CD4-positive, alpha-beta memory T cell (primary cell): ENCODE measurements at places on chromosomes 2 and 18.
A peak's percentile ranks its signal among the peaks of the same experiment; 100 is the strongest.

DNA sequence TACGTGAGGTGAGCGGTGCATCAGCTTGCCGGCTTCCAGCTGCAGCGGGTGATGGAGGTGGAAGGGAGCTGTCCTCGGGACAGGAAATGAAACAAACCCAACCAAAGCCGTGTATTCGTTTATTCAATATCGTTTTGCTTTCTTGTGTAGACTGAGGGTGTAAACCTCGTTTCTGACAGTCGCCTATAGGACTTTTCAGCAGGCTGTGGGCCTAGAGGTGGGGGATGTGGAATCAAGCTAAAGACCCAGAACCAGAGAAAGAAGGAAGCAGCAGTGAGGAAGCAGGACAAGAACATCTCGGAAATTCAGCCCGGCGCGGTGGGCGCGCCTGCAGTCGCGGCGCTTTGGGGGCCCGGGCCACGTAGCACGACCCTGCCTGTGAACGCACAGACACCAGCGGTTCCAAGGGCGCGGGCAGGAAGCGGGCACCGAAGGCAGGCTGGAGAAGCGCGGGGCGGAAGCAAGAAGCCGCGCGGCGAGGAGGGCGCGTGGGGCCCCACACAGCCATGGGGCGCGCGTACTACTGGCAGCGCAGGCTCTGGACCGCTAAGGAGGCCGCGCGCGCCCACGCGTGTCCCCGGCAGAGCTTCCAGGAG is 755 bp upstream of the ATP9B start:
- H3K36me3 ChIP-seq = no peaks in the 10 kb centered on the region
- peaks cover 30% of the 10 kb centered on the region for H3K4me1 ChIP-seq
- peak overlapping the region; percentile 69 for H3K4me3 ChIP-seq

- H3K27me3 ChIP-seq = no peaks in the 10 kb centered on the region
- no peak for DNase-seq
- H3K4me3 ChIP-seq = no peak overlapping the region
- no peak overlapping the region for H3K27ac ChIP-seq
- no peaks in the 10 kb centered on the region for H3K36me3 ChIP-seq
Observed at GRCh38 chr2:216346781-216347180, 25.5 kb downstream of the MARCHF4 start.

DNA sequence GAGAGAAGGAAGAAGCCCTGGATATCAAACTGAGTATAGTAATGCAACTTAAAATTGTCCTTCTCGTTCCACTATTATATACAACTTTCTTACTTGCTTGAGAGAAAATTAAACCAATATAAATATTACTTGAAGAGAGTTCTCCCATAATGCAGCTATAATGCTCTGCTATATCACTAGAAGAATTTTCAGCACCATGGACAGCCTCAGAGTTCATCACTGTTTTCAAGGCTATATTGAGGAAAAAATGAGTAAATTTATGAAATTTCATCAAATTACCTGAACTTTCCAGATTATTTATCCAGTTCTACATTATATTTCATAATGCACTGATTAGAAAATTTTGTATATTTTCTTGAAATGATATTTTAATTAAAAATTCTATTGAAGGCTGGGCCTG is 1053.5 kb upstream of the FAM98A start:
- no peak for DNase-seq
- no peaks in the 10 kb centered on the region for H3K36me3 ChIP-seq
- no peaks in the 10 kb centered on the region for H3K27me3 ChIP-seq
- no peak overlapping the region for H3K27ac ChIP-seq

DNA sequence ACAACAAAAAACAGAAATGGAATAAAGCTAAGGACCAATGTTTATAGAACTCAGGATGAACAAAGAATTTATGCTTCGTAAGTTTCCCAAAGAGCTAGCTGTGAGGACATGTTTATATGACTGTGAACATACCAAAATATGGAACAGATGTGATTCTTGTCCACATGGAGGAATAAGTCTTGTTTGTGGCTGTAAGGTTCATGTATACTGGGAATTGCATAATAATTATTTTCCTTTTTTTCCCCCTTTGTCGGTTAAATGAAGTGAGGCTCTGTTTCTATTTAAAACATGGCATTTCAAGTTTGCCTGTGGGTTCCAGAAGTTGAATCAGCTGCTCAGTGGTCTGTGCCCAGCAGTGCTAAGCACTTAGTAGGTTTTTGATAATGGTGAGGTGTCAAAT is 108.1 kb downstream of the FHOD3 start:
- no peaks in the 10 kb centered on the region for H3K36me3 ChIP-seq
- DNase-seq = no peak
- H3K4me1 ChIP-seq = no peaks in the 10 kb centered on the region

- no peak for DNase-seq
- no peaks in the 10 kb centered on the region for H3K4me1 ChIP-seq
- H3K4me3 ChIP-seq = no peak overlapping the region
- H3K27ac ChIP-seq = no peak overlapping the region
- peaks cover 17% of the 10 kb centered on the region for H3K36me3 ChIP-seq
Observed at GRCh38 chr2:53715568-53715967, 52.0 kb upstream of the CHAC2 start.

GRCh38 chr2:171208657-171209056 is 48.0 kb upstream of the TLK1 start:
- no peak overlapping the region for H3K27ac ChIP-seq
- H3K36me3 ChIP-seq = no peaks in the 10 kb centered on the region
- no peak for DNase-seq

DNA sequence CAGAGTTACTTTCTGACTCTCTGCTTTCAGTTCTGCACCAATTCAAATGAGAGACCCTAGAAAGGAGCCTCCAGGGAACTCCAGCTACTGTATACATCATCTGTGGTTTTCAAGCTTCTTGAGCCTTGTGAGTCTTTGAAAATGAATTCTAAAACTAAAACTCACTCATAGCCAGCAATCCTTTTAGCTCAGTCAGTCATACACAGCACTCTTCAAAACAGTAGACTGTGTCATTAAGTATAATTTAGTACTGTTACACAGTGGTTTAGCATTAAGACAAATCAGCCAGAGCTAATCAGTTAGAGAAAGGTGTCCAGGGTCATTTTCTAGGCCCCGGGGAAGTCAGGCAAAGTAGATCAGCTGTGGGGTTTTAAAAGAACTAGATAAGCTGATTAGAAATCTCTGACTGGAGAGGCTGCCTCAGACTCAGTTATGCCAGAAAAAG is 322.1 kb upstream of the THUMPD2 start:
- no peaks in the 10 kb centered on the region for H3K4me1 ChIP-seq
- H3K27me3 ChIP-seq = no peaks in the 10 kb centered on the region
- no peak overlapping the region for H3K27ac ChIP-seq
- H3K4me3 ChIP-seq = no peak overlapping the region

DNA sequence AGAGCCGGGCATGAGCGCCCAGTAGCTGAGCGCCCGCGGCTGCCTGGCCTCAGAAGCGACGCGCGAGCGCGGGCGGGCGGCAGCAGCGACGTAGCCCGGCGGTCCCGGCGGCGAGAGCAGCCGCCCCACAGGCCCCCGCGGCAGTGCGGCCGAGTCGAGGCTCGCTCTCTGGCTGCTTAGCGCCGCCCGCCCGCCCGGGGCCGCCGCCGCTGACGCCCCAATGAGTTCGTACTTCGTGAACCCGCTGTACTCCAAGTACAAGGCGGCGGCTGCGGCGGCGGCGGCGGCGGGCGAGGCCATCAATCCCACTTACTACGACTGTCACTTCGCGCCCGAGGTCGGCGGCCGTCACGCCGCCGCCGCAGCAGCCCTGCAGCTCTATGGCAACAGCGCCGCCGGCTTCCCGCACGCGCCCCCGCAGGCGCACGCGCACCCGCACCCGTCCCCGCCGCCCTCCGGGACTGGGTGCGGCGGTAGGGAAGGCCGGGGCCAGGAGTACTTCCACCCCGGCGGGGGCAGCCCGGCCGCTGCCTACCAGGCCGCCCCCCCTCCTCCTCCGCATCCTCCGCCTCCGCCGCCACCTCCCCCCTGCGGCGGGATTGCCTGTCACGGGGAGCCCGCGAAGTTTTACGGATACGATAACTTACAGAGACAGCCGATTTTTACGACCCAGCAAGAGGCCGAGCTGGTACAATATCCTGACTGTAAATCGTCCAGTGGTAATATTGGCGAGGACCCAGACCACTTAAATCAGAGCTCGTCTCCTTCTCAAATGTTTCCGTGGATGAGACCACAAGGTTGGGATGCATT is 847 bp downstream of the HOXD8 start:
- no peak overlapping the region for H3K27ac ChIP-seq
- peaks cover 84% of the 10 kb centered on the region for H3K27me3 ChIP-seq
- no peak for DNase-seq
- no peak overlapping the region for H3K4me3 ChIP-seq

DNA sequence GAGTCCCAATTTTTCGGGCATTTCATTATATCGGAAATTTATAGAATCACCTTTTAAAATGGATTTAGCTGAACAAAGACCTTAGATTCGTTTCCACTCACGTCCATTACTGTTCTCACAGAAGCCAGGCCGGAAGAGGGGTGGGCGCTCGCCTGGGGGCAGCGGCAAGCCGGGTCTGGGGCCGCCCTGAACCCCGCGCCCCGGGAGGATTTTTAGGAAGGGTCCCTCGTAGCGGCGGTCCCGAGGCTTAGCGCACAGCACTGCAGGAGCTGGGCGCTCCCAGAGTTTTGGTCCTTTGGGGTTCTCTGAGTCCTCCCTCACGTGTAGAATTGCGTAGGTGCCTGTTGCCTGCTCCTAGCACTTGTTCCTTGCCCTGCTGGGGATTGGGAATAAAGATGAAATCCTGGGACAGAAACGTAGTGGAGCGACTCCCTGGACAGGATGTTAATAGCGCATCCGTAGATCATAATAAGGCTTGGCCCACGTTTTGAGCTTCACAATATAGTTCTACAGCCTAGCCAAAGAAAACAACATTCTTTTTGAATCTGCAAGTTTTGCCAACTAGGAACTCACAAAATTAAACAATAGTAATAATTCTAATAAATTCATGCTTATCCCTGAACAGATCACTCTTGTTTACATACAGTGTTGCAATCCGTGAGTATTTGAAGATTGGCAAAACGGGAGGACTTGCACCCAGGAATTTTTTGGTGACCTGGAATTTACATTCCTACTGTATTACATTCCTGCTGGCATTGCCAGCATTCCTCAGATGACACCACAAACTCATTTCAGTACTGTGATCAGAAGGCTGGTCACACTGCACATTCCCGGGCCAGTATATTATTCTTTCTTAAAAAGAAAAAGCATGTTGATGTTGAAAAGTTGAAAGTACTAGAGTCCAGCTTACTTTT is 875 bp downstream of the C18orf63 start:
- H3K27ac ChIP-seq = no peak overlapping the region
- no peaks in the 10 kb centered on the region for H3K4me1 ChIP-seq
- H3K36me3 ChIP-seq = no peaks in the 10 kb centered on the region
- no peak overlapping the region for H3K4me3 ChIP-seq
- H3K27me3 ChIP-seq = no peaks in the 10 kb centered on the region

DNA sequence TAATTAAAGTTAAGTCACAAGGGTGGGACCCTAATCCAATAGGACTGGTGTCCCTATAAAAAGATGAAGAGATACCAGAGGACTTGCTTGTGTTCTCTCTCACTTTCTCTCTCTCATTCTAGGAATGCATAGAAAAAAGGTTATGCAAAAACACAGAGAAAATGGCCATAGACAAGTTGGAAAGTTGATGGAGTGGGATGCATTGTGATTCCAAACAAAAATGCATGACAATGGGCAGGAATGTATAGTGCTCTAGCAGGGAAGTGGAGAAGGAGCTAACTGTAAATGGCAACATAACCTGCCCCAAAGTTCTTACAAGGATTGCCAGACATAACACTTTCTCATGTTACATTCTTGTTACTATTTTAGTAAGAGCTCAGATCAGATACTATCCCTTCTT is 301.6 kb upstream of the LRATD1 start:
- H3K27ac ChIP-seq = no peak overlapping the region
- no peaks in the 10 kb centered on the region for H3K4me1 ChIP-seq
- H3K27me3 ChIP-seq = no peaks in the 10 kb centered on the region
- no peaks in the 10 kb centered on the region for H3K36me3 ChIP-seq
- DNase-seq = no peak
- H3K4me3 ChIP-seq = no peak overlapping the region

GRCh38 chr2:38201784-38202183 is 125.8 kb upstream of the CYP1B1 start:
- H3K4me1 ChIP-seq = no peaks in the 10 kb centered on the region
- no peak overlapping the region for H3K4me3 ChIP-seq
- H3K27ac ChIP-seq = no peak overlapping the region
- DNase-seq = no peak

DNA sequence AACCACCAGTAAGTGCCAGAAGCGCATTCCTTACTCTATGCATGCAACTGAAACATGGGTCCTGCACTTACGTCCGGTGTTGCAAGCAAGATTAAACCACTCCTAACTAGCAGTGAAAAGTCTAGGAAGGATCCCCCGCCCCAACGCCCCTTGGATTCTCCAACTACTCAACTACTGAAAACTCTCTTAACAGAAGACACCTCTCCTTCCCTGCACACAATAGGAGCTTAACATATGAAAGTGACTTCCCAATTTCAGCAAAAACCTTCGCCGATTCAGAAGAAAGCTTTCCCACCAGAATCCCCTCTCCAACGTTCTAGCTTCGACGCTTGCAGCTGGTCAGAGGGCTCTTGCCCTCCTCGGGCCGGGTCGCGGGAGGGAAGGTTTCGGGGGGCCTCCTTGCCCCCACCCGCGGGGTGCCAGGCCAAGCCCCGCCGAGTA is 578 bp downstream of the IWS1 start:
- peak overlapping the region; percentile 61 for H3K4me3 ChIP-seq
- peaks cover 15% of the 10 kb centered on the region for H3K36me3 ChIP-seq
- H3K27me3 ChIP-seq = no peaks in the 10 kb centered on the region
- H3K27ac ChIP-seq = peak overlapping the region; percentile 98
- peak; percentile 22 for DNase-seq

- no peak overlapping the region for H3K27ac ChIP-seq
- H3K36me3 ChIP-seq = no peaks in the 10 kb centered on the region
- no peaks in the 10 kb centered on the region for H3K27me3 ChIP-seq
- DNase-seq = no peak
- H3K4me1 ChIP-seq = no peaks in the 10 kb centered on the region
Observed at GRCh38 chr18:56505971-56506370, 132.4 kb downstream of the TXNL1 start.

DNA sequence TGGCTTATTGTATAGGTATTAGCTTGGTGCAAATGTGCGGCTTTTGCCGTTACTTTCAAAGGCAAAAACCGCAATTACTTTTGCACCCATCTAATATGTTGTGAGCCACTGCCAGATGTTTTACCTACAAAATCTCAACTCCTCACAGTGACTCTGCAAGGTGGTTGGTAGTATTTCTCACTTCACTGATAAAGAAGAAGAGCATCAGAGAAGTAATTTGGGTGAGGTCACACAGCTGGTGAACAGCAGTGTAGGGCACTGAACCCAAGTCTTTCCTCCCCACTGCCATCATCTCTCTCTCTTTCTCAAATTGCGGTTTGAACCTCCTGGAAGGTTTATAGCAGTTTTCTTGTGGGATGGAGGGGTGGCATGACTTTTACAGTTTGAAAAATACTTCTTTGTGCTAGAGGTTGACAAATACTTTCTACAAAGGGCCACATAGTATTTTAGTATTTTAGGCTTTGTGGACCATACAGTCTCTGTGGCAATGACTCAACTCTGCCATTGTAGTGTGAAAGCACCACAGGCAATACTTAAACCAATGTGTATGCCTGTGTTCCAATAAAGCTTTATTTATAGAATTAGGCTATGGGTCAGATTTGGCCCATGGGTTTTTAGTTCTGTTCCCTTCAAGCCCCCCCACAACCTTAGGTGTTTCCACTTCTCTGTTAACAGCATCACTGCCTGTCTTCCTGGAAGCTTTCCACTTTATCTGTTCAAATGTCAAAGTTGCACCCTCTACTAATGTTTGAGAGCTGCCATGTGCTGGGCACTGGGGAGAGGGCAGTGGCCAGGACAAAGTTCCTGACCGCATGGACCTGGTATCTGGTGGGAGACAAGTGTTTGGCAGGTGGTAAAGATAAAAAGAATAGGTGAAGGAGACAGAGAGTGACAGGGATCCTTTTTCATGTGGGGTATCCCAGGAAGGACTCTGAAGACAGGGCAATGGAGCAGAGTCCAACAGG is 30.1 kb downstream of the FHOD3 start:
- no peaks in the 10 kb centered on the region for H3K27me3 ChIP-seq
- no peak overlapping the region for H3K4me3 ChIP-seq
- H3K36me3 ChIP-seq = no peaks in the 10 kb centered on the region
- no peak overlapping the region for H3K27ac ChIP-seq
